ENCODE measurements at places on chromosomes 6 and 20. TPM values are rescaled to one million over a fixed set of nuclear protein-coding genes. Genes with fewer than 3 reads are reported as not detected.

GRCh38 chr20:50532221-50532620, 22.0 kb downstream of the PTPN1 start:
- DNase-seq = no peak

RIMS4 gene
- total RNA-seq = 0.06 TPM

DNA sequence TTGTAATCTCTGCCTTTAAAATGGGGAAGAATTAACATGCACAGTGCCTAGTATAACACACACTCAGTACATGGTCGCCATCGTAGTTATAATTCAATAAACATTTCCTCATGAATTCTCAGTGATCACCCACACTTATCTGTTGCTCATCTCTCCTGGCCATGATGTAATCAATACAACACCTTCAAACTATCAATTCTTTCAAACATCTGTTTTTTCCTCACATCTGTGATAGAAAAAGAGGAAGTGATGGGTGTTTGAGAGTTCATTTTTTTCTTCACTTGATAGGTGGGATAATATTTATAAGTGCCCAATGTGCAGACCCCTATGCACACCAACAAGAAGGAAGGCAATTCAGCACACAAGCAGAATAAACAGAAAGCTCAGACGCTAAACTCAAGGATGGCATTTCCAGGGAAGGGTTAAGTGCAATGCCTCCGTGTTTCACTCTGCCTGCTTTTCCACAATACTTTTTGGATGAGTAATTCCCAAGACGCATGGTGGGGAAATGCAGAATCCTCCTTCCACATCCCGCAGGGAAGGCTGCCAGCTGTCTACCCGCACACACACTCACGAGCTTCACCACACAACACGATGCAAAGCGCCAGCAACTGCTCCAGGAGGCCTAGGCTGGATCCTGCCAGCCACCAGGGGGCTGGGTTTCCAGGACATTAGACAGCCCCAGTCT, 100.3 kb downstream of the GMPR start:
- peak; percentile 57 for DNase-seq

DNA sequence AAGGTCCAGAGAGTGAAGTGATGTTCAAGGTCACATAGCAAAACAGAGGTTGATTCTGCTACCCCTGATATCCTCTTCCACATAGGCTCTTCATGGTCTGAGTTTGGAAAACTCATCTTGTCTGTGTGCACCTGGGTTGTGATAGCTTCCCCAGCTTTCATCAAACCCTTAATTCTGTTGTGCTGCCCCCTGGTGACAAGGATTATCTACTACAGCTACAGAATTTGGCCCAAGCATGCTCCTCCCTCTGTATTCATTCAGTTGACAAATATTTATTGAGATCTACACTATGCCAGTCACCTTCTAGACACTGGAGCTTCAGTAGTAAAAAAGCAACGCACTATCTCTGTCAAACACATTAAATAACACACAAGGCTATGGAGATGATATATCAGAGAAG, 50.4 kb downstream of the SMPDL3A start:
- DNase-seq = peak; percentile 60

GSTA1 gene
- 382 TPM for total RNA-seq

- DNase-seq = peak; percentile 19
These were observed 56.2 kb upstream of the BTBD3 start for GRCh38 chr20:11861479-11861878.

C6orf15 gene
- not detected for total RNA-seq

KCNK5 gene
- 242 TPM for total RNA-seq

BPIFB4 gene
- total RNA-seq = not detected

DNA sequence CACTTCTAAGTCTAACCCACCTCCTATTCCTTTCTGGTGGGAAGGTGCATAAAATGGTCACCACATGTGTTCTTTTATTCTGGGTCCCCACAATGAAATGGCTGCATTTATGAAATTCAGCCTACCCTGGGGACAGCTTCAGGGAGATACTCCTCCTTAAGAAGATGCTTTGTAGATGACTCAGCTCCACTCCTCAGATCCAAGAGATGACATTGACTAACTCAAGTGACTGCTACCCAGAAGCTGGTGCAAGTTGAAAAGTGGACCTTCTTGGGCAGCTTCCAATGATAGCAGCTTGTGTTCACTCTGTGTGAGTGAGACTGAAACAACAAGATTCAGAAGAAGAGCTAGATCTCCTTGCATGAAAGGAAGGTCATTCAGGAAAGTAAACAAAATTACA, 113.4 kb downstream of the SCP2D1 start:
- no peak for DNase-seq

DNA sequence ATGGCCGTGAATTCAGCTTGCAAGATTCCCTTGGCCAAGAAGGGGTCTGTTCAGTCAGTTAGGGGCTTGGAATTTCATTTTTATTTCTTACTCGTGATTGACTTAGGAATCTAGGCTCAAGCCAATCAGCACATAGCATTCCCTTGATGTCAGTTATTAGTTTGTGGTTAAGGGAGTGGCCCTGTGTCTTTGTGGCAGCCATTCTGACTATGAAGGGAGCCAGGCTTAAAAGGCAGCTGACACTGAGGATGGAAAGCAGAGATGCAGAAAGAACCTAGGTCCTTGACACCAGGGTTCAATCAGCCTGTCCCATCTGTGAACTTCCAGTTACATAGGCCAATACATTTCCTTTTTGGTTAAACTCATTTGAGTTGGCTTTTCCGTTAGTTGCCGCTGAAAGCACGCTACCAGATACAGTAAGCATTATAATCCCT, 48.1 kb downstream of the MCUR1 start:
- no peak for DNase-seq

DNA sequence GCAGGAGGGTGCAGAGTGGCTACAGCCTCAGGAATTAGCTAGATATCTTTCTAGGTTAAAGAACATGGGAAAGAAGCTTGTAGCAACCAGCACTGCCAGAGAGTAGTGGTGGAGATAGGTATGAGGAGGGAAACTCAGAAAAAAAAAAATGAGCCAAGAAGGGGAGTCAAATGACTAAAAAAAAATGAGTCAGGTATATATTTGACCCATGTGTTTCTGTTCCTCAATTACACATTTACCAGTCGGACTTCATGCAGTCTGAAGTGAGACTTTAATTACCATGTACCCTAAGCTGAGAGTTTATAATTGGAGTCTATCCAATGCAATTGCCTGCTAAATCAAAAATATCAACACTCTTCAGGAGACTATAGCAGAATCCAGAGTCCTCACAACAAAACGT, 964.6 kb downstream of the HACE1 start:
- DNase-seq = no peak

MATN4 gene
- total RNA-seq = 0.09 TPM

DNAH8 gene
- 0.03 TPM for total RNA-seq

GRCh38 chr20:51206032-51206662, 183.2 kb upstream of the KCNG1 start:
- DNase-seq = no peak

GRCh38 chr6:80223743-80224212, 117.3 kb downstream of the BCKDHB start:
- no peak for DNase-seq

DNA sequence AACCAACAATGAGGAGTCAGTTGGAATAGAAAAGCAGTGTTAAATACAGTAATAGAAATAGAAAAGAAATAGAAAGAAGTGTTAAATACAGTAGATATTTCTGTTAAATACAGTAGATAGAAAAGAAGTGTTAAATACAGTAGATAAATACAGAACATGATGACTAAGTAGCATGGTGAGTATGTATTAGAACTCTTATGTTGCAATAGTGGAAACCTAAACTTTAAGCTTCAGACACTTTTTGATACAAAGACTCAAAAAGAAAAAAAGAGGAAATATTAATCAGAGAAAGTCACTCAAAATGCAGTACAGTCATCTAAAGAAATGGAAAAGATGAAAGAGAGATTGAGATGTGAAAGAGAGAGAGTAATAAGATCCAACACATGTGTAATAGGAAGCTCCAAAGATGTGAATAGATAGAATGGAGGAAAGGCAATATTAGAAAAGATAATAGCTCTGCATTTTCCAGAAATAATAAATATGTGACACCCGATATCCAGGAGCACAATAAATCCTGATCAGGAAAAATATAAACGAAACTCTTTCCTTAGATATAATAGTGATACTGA, 131.5 kb upstream of the KCNK16 start:
- DNase-seq = no peak

DNA sequence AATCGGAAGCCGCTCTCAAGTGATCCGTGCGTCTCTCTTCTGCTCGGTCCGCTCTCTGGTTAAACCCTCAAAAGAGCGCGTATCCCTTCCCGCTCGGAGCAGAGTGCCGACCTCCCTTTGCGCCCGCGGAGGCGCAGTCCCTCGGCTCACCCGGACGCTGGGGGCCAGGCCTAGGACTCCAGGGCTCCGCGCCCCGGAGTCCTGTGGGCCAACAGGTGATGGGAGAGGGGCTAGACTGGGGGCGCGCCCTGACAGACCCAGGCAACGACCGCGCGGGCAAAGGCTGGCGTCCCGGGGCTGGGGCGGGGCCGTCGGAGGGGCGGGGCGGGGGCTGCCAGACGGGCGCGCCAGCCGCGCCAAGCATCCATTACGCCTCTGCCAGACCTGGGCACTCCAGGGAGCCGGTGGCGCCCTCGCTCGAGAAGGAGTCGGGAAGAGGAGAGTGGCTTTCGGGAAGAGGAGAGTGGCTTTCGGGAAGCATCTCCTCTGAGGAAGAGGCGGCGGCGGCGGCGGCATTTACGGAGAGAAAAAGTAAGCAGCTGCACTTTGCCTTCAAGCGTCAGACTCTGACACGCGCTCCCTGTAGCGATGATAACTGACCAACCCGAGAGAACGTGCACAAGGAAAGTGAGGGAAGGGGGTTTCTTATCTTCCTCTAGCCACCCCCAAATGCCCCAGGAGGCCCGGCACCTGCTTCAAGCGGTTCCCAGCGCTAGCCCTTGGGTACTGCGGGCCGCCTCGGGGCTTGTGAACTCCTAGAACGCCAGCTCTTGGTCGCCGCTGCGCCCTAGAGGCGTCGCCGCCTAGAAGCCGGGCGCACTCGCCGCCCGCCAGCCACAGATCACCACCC, 2.6 kb downstream of the EPHA7 start:
- peak; percentile 48 for DNase-seq

RBPJL gene
- total RNA-seq = 0.26 TPM

DNA sequence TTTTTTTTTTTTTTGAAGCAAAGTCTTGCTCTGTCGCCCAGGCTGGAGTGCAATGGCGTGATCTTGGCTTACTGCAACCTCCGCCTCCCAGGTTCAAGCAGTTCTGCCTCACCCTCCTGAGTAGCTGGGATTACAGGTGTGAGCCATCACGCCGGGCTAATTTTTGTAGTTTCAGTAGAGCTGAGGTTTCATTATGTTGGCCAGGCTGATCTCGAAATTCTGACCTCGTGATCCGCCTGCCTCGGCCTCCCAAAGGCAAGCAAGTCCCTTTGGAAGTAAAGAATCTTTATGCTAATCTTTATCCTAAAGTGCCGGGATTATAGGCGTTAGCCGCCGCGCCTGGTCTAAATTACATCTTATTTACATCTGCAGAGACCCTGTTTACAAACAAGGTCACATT, 1.5 kb downstream of the PSMG4 start:
- DNase-seq = no peak

GRM1 gene
- not detected for total RNA-seq

RGS17 gene
- total RNA-seq = 3.5 TPM

Data from mucosa of gallbladder (tissue), 1 donor.